Right renal cortex interstitium (tissue), 3 donors: ENCODE measurements at places on chromosomes 2 and 18.

GRCh38 chr18:13231151-13231550 is 12.6 kb downstream of the LDLRAD4 start:
- no peak for DNase-seq

GRCh38 chr2:36797324-36798070 is 101.0 kb downstream of the VIT start:
- no peak for DNase-seq

DNA sequence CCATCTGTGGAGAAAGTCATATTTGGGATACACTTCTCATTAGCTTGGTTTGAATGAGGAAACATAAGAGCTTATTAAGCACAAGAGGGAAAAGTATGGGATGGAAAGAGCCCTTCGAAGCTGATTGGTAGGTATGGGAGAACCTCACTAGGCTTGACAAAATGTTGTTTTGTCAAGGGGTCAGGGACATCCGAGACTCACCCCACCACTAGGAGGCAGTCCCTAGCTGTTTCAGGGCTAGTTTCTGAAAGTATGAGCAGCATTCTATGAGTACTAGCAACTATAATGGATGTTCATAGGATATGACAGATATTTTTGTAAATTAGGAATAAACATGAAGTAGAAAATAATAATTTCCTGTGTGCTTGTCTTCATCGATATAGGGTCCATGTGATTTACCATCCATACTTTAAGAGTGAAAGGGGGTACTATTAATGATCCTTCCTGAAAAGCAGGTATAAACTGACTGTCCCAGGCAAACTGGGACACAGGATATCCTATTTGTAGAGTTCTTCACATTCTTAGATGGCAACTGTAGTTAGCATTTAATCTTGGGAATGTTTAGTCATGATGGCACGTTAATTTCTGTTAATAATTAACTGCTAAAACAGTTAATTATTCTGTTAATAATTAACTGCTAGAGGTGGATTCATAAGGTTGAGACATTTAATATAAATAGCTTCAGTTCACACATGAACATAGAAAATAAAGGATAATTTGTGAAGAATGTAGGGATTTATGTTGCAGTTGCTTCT is 28.4 kb downstream of the OTX1 start:
- DNase-seq, result no peak

DNA sequence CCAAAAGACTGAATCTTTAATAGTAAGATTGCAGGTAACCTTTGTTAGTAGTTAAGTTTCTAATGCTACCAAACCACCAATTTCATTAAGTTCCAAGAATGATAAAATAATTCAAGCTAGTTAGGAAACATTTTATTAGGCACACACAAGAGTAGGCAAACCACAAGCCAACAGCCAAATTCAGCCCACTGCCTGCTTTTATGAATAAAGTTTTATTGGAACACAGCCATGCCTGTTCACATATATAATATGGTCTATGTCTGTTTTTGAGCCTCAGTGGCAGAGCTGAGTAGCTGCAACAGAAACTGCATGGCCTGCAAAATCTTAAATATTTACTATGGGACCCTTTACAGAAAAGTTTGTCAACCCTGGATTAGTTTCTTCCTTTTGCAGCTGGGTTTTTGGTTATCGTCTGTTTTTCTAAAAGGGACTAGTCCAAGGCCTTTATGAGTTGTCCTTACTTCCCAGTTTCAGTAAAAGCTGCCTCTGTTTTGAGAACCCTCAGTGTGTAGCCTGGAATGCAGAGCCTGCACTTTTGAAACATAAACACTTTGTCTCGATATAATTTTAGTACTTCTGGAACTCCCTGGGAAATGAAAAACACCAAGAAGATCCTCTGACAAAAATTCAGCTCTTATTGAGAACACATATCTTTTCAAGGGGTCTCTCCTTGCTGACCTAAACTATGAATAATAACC is 39.1 kb downstream of the FRZB start:
- DNase-seq, result no peak

- DNase-seq, result no peak
Measured at GRCh38 chr18:41144441-41144840, 810.6 kb upstream of the PIK3C3 start.

DNA sequence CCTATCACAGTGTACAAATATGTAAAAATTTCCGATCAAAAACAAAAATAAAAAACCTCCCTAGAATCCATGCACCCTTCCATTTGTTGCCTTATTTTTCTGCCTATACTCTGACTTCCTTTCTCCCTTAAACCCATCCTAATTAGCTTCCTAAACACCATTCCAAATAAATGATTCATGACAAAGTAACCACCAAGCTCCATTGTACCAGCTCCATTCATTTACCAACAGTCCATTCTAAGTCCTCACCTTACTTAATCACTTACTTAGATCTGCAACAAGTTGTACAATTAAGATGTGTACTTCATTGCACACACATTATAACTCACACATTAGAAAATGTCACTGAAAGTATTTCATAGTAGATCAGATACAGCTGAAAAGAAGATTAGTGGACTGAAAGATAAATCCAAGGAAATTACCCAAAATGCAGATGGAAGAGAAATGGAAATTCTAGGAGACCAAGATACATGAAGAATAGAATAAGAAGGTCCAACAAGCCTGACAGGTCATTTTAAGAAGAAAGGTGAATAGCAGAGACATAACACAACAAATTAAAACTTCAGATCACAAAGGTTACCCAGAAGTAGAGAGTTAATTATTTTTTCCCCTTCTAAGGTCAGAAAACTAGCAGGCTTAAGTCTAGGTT is 154.6 kb downstream of the DYM start:
- DNase-seq, result no peak

- DNase-seq, result no peak
Measured at GRCh38 chr18:6405237-6406074, 9.3 kb downstream of the L3MBTL4 start.

DNA sequence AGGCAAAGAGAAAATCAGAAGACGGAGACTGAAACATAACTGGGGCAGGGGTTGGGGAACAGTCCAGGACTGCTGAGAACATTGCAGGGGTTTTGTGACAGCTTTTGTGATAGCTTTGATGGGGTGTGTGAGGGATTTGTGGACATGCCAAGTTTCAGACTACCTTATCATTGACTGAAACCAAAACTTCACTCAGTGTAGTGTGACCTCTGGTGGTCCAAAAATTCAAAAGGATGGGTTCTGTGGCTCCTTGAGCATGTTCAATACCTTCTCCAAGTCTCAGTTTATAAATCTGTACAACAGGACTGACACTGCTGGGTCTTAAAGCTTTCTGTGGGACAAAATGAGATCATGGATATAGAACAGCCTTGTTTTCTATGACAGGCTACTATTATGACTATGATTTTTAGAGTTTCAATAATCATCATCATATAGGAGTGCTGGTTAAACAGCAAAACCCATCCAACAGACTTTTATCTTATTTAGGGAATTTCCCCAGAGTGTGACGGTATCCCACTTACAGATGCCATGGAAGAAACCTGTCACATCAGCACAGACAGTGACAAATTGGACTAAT is 259.2 kb upstream of the SLC14A2 start:
- DNase-seq, result no peak

DNA sequence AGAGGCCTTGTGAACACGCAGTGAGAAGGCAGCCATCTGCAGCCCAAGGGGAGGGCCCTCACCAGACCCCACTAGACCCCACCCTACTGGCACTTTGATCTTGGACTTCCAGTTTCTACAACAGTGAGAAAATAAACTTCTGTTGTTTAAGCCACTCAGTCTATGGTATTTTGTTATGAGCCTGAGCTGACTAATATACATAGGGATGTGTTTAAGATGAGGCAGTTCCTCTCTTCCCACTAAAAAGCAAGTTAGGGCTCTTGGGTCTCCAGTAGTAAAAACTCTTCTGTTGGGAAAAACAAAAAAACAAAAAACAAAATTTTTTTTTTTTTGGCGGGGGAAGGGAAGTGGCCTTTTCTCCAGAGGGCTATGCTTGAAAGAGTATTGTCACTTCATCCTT is 233.2 kb upstream of the SMAD7 start:
- DNase-seq, result no peak

DNA sequence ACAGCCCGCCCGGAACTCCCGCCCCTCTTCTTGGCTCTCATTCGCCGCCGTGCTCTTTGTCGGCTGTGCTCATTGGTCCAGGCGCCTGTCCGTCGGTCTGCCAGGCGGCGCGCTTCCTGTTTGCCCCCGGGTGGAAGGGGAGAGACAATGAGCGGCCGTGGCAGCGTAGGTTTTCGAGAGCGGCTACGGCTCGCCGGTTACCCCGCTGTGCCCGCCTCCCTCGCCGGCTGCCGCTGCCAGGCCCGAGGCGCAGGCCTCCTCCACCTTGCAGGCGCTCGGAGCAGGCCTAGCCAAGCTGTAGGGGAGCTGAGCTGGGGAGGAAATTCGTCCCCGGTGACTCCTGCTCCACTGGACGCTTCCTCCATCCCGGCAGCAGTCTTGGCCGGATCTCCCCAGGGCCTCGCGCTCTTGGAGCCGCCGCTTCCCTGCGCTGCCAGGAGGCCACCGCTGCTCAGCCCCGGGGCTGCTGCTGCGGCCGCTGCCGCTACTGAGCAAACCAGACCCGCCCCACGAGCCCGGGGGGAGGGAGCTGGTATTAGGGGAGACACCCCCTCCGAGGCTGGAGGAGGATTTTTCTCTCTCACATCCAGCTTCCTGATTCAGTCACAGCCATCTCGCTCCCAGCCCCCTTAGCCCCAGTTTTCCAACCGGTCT is at the start of gene SP3:
Gene SP3, minus strand, starts transcription at position 2 of the 654 bp plus-strand sequence. CDS start 202 bp downstream, outside the sequence.
- peak; percentile 85 for DNase-seq

DNA sequence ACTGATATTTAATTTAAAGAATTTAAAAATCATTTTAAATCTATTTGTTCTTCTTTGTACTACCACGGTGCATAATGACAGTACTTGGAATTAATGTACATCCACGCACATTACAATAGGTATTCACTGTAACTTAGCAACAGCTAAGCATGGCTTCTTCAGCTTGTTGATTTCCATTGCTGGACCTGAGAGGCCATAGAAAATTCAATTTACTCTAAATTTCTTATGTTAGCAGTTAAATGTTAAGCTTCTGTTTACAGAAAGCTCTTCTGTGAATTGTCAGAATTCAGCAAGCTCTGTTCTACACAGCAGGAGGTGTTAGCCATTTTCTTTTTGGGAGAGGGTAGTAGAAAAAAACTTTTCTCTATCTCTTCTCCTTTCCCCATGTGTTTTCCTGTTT is 1149.3 kb upstream of the CDH2 start:
- DNase-seq, result no peak

DNA sequence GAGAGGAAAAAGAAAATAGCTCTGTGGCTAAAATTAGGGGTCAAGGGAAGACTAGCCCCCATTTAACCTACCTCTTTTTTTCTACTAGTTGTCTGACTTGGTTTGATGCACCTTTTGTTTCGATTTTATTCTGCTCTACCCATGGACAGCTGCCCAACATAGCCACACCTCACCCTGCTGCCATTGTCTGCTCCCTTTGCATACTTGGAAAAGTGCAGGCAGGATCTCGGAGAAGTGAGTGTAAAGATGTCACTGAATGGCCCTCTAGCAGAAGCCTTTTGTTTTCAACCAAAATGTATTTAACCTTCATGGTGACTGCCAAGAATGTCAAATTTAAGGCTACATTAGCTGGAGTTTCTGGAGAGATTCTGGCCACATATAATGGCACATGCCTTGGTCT is 62.9 kb downstream of the SETBP1 start:
- DNase-seq, result no peak

DNA sequence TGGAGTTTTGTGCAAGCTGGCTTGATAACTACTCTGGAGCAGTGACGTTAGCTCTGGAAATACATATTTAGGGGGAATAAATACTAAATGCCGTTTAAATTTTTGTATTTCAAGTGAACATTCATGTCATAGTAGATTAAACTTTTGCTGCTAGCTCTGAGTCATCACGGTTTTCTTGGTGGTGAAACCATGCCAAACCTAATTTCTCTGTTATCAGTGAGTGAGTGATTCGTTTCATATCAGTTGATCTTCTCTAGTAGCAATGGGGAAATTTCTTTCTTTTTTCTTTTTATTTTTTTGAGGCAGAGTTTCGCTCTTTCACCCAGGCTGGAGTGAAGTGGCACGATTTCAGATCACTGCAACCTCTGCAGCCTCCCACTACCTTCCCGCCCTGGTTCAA is 211.1 kb downstream of the PTPRM start:
- DNase-seq, result no peak

- DNase-seq, result no peak
Measured at GRCh38 chr2:180695586-180696401, 284.6 kb upstream of the UBE2E3 start.

DNA sequence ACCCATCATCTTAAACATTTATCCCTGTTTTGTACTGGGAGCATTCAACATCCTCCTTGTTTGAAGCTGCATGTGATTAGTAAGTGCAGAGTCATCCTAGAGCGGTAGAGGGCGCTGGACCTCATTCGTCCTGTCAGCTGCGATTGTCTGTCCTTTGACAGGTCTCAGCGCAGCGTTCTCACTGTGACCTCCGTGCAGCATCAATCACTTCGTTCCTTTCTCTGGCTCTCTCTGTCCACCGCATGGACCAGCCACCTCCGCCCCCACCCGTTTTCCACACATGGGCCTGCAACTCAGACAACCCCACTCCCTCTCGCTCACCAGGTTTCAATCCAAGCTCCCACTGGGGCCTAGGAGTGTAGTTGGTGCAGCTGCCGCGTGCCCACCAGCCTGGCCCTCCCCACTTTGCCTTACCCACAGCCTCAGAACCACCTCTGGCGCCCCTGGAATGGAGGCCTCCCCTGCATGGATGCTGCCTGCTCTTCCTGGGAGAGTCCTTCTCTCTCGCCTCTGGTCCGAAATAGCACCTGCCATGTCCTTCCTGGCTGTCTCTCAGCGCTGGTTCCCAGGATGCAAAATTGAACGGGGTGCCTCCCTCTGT is 90.5 kb downstream of the NDUFA10 start:
- DNase-seq, result peak; percentile 39

- DNase-seq, result no peak
Measured at GRCh38 chr2:5951471-5951870, 259.3 kb downstream of the SOX11 start.

DNA sequence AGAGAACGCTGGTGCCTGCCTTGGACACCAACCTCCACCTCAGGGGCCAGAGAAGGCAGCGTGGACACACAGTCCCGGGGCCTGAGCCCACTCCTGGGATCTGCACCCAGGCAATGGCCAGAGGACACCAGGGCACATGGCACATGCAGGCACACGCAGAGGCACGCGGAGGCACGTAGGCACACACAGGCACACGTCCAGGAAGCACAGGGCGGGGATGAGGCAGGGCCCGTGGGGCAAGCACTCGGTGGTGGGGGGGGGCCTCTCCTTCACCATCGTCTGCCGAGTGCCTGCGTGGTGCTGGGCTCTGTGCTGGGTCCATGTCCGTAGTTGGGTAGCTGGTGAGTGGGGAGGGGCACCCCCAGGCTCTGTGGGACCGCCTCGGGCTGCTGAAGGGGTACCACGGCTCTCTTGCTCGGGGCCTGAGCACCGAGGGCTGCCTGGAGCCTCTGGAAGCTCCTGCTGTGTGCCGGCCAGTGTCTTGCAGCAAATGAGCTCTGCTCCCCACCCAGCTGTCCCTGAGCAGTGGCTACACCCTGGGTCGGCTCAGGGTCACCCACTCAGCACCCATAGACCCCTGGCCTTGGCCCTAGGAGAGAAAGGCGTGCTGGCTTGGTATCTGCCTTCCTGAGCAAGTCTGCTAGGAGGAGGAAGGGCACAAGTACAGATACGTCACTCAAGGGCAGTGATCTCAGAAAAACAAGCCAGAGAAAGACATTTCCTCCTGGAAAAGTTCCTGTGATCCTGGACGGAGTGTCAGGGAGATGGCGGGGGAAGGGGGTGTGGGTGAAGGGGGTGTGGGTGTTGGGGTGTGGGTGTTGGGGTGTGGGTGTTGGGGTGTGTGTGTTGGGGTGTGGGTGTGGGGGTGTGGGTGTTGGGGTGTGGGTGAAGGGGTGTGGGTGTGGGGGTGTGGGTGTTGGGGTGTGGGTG is 26.4 kb downstream of the RTP5 start:
- DNase-seq, result no peak
